ENCODE measurements at places on chromosomes 2 and 18. TPM values are rescaled to one million over a fixed set of nuclear protein-coding genes. Genes with fewer than 3 reads are reported as not detected.
A peak's percentile ranks its signal among the peaks of the same experiment; 100 is the strongest.

DNA sequence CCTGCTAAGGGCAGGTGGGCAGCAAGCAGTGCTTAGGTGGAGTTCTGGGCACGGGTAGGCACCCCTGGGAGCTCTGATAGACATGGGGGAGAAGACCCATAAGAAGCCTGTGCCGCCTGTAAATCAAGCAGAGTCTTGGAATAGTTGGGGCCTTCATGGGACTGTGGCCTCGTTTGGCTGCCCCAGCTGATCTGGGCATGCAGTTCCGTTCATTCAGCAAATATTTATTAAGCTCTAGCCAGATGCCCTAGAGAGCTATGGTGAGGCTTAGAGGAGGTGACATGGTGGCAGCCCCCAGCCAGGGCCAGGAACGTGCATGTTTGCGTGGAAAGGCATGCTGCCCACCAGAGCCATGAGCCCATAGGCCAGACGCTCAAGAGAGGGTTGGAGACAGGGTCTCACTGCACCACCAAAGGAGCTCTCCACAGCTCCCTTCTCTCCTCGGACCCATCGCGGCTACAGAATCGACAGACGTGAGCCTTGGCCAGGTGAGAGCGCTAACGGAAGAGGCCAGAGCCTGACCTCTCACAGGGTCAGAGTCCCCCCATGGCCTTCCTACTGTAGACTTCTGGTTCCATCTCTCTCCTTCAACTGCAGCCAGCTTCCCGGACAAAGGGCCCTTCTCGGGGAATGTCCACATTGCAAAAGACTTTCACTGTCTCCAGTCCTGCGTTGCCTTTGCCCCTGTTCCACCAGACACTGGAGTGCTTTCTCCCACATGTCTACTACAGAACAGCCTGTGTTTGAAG is 135.7 kb downstream of the INHBB start:
- DNase-seq, result peak; percentile 16

- DNase-seq, result no peak
These were observed 223.8 kb downstream of the FBXO15 start for GRCh38 chr18:73923866-73924265.

IFIH1 gene
- total RNA-seq, result 6.0 TPM

GRCh38 chr18:55300421-55300935 is 287.5 kb downstream of the TCF4 start:
- DNase-seq, result no peak

DNA sequence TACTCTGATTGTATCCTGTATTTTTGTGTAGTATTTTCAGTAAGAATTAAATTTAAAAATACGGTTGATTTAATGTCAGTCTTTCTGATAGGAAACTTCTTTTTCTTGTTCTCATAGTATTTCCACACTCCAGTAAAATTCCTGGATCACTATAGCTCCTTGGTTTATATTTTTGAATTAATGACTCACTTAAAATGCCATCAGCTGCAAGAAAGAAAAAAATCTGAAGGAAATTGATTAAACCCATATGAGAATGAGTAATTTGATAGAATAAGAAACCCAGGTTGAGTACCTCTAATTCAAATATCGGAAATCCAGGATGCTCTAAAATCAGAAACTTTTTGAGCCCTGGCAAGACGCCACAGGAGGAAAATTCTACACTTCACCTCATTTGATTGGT is 186.8 kb upstream of the RND3 start:
- DNase-seq, result no peak

SRD5A2 gene
- total RNA-seq, result not detected

DNA sequence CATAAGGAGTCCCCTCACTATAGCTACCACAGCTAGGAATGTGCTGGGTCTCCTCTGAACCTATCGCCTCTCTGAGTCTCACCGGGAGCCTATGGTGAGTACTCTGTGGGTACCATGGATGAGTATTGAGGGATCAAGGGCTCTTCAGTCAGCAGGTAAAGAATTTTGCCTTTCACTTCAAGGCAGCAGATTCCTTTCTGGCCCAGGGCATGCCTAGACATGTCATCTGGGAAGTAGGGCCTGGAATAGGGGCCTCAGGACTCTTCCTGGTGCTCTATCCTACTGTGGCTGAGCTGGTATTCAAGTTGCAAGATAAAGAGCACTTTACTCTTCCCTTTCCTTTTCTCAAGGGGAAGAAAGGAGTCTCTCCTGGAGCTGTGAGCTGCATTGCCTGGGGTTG is 85.6 kb upstream of the LHCGR start:
- no peak for DNase-seq

DNA sequence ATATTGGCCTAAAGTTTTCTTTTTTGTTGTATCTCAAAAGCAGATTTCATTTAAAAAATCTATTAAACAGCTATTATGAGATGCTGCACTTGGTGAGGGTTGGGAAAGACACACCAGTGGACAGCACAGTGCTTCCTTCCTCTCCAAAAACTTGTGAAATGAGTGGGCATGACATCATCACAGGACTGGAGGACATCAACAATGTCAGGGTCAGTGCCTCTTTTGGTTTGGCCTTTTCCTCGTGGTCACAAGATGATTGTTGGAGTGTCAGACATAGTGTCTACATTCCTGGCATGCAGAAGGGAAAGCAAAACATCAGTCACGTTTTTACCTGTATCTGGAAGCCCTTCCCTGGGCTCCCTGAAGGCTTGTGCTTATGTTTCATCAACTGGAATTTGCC is 49.6 kb downstream of the IL1R2 start:
- DNase-seq, result no peak

DNA sequence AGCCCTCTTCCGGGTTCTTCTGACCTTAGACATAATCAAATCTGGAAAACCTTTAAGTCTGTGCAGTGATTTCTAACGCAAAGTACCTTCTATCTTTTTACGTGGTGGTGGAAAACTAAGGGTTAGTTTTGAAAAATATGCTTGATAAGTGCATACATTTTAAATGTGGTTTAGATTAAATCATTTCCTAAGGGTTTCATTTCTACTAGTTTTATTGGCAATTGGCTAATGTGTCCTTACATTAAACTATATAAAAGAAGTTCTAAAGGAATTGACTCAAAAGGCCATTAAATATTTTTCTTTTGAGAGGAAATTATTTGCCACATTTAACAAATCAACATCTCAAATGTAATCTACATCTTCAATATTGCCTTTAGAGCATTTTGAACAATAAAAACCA is 268.3 kb upstream of the THUMPD2 start:
- no peak for DNase-seq

SLC16A14 gene
- total RNA-seq, result 5.4 TPM

DNA sequence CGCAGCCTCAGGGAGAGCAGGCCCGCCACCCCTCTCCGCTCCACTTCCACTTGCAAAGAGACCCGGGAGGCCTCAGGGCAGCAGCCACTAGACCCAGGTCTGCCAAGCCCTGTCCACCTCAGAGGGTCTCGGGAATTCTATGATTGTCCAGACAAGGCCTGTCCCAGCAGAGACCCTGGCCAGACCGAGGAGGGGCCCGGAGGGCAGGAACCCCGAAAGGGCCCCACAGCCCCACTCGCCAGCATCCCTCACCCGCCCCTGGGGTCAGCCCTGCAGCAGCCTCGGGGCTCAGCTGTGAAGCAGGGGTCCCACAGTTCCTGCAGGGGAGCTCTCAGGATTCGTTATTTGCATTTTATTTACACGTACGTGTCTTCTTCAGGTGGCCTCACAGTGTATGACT is 269.5 kb downstream of the EIPR1 start:
- DNase-seq, result no peak

HOXD10 gene
- total RNA-seq, result not detected

DNA sequence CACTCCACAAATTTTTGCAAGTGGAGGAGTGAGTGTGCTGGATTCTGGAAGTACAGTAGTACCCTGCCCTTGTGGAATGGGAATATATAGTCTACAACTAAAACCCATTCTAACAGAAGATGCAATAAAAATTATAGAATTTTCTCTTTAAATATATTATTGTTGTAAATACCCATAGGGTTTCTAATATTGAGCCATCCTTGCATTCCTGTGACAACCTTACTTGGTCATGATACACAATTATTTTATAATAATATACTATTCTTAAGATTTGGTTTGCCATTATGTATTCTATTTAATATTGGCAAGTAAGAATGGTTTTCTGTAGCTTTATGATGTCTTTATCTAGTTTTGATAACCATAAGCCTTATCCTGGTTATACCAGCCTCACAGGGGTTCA is 52.2 kb downstream of the EML6 start:
- no peak for DNase-seq

DNA sequence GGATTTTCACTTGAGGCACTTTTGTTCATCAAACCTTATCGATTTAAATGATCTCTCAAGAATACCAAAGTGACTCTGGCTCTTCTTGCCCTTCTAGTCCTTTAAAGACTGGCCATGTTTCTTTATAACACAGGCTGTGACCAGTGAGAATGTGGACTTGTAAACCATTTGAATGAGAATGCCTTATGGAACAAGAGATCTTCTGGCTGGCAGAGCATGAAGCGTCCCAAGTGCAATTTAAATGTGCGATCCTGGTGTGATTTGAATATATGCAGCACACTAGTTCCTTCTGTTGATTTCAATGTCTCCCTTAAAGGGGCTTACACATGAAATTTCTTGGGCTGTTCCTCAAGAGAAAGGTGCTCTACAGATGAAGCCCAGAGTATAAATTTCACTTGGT is 262.4 kb upstream of the CCDC68 start:
- no peak for DNase-seq

ADAM23 gene
- total RNA-seq, result 69.1 TPM

DNA sequence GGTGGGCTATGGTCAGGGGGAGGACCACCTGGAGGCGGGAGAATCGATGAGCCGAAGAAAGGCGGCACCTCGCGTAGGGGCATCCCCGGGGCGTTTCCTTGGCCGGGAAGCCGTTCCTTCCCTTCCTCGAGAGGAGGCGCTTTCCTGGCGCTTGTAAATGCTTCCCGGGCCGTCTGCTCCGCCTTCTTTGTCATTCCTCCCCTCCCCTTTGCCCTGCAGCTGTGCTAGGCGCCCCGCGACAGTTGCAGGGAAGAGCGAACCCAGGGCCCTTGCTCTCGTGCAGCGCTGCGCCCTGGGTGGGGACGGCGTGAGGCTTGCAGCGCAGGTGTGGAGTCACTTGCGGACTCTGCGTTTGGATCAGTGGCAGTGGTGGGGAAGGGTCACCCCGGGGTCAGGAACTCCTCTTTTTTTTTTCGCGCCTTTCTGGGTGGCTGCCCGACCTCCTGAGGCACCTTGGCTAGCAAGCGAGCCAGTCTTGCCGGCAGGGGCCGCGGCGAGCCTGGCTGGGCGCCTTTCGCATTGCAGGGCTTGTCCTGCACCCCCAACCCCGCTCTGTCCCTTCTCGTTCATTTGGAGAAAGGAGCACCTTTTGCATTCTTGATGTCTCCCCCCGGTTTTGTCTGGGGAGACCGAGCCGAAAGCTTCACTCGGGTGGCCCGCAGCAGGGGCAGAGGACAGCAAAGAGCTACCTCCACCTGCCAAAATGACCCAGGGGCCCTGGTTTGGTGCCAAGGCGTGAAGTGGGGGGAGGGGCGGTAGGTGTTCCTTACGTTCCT is 858 bp downstream of the KCNS3 start:
- peak; percentile 75 for DNase-seq

All from Right ventricle myocardium inferior (tissue), 1 donor.